ENCODE measurements at places on chromosomes 12 and 14. TPM values are rescaled to one million over a fixed set of nuclear protein-coding genes. Genes with fewer than 3 reads are reported as not detected.
A peak's percentile ranks its signal among the peaks of the same experiment; 100 is the strongest.

AMN gene
- 15.0 TPM for polyA plus RNA-seq

NUBPL gene
- 4.4 TPM for polyA plus RNA-seq

DMAC2L gene
- 16.9 TPM for polyA plus RNA-seq

SPRYD3 gene
- 24.4 TPM for polyA plus RNA-seq

ZCRB1 gene
- polyA plus RNA-seq, result 37.6 TPM

TBX3 gene
- polyA plus RNA-seq, result 19.3 TPM

PARPBP gene
- polyA plus RNA-seq, result 1.2 TPM

KCNJ8 gene
- polyA plus RNA-seq, result 6.2 TPM

- no peak for DNase-seq
Measured at GRCh38 chr12:16118586-16118985, 158.9 kb downstream of the SLC15A5 start.

GRCh38 chr12:106645074-106645421 is 62.2 kb downstream of the RFX4 start:
- DNase-seq, result peak; percentile 55

DNA sequence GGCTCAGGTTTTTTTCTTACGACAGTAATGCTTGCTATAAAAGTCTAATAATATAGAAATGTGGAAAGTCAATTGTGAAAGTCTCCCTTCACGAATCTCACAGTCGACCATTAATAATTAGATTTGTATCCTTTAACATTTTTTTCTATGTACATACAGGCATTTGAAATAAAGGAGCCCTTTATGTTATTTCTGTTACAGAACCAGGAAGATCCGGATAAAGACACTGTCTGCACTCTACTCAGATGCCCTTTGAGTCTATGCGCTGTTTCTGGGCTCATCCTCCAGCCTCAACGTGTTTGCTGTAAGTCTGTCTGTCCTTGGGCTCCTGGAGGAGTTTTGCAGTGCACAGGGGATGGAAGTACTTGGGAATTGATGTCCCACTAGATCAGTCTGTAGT is 212.2 kb upstream of the ATP2B1 start:
- DNase-seq, result no peak

DNA sequence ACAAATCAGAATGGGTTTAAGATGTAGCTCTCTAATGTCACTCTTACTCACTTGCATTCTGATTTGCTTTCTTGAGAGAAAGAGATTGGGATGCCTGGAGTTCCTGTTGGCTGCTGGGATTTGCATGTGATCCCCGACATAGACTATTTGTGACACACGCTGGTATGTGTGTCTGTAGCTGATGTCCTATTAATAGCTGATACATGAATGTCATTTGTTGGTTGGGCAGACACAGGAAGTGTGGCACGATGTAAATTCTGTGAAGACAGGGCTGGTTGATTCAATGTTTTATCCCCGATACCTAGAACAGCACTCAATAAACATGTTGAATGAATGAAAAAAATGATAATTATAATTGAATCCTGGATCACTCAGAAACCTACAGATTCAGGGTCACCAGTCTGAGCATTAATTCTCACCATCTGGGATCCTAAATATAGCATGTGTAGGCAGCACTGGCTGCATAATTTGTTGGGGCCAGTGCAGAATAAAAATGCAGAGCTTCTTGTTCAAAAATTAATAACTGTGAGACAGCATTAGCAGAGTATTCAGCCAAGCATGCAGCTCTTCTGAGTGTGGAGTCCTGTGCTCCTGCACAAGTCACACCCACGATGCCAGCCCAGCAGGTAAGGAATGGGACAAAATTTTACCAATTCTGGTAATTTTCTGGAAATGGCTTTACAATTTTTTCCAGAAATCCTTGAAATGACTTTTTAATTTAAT is 35.5 kb upstream of the SOCS2 start:
- DNase-seq, result no peak

DNA sequence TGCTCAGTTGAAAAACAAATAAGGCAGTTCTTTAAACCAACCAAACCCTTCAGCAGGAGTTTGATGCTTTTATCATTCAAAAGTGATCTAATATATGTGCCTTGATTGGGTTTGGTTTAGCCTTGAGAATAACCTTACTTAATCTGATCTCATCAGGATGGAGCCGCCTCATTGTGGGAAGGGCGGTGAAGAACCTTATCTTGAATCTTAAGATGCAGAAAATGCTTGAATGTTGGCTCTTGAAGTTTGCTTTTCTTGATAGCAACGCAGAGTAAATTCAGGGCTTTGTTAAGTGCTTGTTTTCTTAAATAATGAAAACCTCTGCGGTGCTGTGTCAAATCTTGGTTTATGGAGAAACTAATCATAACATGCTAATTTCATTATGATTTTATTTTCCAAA is 138.2 kb downstream of the MON2 start:
- peak; percentile 46 for DNase-seq

- peak; percentile 77 for DNase-seq
Measured at GRCh38 chr12:80269803-80270552, 170.6 kb downstream of the OTOGL start.

- DNase-seq, result no peak
Measured at GRCh38 chr14:64889352-64889751, 9.6 kb upstream of the SPTB start.

DNA sequence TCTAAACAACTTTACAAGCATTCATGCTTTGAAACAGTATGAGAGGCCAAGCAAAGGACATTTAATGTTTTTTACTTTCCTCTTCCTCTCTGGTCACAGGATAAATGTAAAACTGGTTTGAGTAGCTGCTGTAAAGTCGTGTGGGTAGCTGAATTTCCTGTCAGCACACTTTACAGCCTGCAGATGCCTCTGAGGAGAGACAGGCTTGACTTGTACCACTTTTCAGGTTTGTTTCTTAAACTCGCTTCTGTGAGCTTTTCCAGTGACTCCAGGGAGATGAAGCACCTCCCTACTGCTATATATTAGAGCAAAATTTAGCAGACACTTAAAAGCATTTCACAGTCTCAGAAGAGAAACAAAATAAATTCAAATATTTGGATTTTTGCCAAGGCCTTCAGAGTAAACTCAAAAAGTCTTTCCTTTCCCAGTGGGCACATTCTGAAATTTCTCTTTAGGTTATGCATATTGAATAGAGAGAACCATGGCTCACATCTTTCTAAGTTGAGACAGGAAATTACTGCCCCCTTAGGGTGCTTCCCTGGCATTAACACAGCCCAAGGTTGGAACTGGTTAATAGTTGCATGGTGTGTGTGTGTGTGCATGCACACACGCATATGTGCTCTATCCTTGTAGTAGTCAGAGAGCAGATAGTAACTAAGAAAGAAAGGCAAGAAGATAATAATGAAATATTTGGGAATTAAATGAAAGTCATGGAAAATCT is 557.3 kb upstream of the MIS18BP1 start:
- no peak for DNase-seq

DNA sequence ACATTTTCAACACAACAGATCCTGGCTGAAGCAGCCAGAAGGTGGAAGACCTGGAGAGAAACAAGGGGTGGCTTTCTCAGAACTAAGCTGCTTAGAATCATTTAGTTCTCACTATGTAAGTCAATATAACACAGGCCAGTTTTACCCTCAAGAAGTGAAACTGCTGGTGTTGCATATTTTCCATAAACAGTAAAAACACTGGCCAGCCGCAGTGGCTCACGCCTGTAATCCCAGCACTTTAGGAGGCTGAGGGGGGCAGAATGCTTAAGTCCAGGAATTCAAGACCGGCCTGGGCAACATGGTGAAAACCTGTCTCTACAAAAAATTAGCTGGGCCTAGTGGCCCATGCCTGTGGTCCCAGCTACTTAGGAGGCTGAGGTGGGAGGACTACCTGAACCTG is 11.6 kb downstream of the STX2 start:
- peak; percentile 84 for DNase-seq

GRCh38 chr12:89821896-89822295 is 113.3 kb upstream of the ATP2B1 start:
- DNase-seq, result no peak

- DNase-seq, result no peak
Measured at GRCh38 chr14:22579881-22580280, 9.1 kb downstream of the DAD1 start.

DNA sequence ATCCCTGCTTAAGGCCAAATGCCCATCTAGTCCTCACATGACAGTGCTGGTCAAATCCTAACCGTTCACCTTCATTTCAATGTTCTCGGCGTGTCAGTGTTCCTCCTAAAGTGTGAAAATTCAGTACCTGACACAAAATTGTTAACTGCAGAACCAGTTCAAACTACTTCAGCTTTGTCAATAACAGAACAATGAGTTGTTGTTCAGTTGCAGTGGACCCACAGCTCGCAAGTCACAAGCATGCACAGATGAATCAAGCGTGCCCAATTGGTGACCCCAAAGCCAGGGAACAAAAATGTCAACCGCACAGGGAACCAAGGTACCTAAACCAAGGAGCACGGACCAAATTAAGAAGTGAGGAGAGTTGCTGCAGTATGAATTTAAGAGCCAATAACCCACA is 23.2 kb downstream of the NRDE2 start:
- DNase-seq, result no peak

DNA sequence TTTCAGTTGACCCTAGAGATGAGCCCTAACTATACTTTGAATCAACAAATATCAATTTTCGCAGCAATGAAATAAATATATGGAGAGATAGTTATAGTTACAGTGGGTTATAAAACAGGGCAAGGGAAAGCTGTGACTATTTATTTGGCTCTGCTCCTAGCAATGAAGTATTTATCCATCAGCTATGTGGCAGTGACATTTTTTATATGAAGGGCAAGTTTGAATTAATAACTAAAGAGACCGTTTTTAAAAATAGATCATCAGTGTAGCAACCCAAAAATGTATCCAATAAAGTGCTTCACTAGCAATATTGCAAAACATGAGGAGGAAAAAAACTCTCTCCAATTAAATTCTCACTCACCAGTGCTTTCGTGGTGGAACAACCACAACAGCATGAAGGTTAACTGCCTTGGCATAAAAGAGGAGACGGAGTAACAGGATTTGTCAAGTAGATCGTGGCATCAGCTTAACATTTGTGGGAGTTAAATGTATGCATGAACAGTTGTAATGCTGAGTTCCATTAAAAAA is 58.1 kb upstream of the NUDT4 start:
- no peak for DNase-seq

DNA sequence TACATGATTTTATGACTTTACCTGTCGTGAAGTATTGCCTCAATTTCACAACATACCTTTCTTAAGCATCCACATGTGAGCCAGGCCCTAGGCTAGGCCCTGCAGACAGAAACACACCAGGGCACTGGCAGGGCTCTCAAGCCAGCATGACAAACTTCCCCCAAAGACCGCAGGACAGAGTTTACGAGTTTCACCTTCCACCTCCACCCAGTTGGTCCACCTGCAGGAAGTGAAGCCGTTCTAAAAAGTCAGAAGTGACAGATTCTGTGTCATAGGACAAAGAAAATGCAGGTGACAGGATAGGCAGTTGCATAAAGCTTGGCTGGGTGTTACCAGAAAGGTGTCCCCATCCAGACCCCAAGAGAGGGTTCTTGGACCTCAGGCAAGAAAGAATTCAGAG is 382.3 kb downstream of the PCNX1 start:
- no peak for DNase-seq

DNA sequence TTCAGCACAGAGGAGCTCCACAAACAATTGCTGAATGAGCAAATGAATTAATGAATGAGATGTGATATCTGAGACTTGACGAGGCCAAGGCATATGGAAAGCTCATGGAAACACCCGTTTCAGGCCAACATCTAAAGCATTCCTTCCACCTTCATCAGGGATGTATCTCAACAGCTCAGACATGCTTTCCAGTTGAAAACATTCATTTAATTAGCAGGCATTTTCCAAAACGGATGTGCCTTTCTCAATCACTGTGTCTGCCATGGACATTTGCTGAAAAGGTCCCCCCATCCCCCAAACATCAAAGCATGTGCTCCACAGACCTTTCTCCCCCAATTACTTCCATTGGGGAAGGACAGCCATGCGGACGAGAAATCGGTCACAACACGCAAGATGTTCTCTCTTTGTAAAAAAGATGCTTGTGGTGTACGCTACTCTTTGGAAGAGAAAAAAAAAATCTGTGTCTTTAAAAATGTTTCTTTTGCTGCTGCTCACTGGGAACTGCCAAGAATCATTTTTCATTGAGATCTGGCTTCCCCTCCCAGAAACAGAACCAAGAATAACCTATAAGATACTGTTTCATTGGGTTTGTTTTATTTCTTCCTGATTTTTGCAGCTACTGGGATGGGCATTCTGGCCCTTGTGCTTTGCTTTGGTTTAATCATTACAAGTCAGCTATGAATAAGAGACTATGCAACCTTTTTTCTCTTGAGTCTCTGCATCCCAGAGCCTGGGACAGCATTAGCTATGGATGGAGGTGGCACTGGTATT is 528.2 kb downstream of the MED13L start:
- DNase-seq, result peak; percentile 78

Measured in lung (tissue), 17 donors.